ENCODE measurements at places on chromosomes 5 and 9.
A peak's percentile ranks its signal among the peaks of the same experiment; 100 is the strongest.

DNA sequence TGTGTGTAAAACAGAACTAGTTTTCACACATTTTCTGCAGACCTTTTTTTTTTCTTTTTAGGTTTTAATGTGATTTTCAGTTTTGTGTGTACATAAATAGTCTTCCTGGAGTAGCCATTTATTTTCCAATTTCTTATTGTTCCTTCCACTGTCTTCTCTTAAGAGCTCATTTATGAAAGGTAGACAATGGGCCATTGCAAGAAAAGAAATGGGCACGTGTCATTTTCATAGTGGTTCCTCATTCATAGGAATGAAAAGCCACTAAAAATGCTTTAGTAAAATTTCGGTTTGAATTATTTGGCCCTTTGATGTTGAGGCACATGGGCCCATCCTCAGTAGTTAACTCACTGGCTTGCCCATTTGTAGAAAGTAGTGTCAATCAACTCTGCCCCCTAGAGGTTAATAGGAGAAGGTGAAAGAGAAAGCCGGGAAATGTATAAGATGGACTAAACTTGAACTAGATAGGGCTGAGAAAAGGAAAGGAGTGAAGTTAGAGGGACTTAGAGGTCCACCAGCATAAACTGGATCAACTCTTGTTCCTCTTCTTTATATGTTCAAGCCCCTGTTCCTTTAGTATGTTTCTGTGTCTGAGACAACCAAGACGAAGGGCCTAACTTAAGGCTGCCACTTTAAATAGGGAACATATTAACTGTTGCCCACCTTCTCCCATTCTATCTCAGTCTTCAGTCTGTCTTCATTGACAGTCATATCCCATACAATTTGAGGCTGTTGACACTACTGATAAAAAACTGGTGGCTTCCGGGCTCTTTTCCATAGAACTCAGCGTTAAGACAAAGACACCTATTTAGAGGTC, 72.6 kb downstream of the SMARCA2 start:
- DNase-seq, result peak; percentile 31

GRCh38 chr5:1201327-1202025, at the start of gene SLC6A19:
SLC6A19 (plus strand) TSS chr5:1201595; CDS start chr5:1201651, 56 bp downstream.
- DNase-seq, result no peak

- DNase-seq, result no peak
Measured at GRCh38 chr5:89566340-89566739, 683.4 kb upstream of the MEF2C start.

- no peak for DNase-seq
Measured at GRCh38 chr5:335740-336038, 14.2 kb downstream of the AHRR start.
